NCI-H446 treated with DMSO at 0.1 percent for 48 hours (cell line): ENCODE measurements at places on chromosomes 1 and 21.

GRCh38 chr1:161427733-161428516 lies 60.2 kb upstream of the CFAP126 start:
- no peak for DNase-seq

GRCh38 chr1:75034376-75034775 lies 99.8 kb upstream of the LHX8 start:
- DNase-seq: no peak

GRCh38 chr1:63843884-63844283 lies 70.1 kb downstream of the ROR1 start:
- DNase-seq: no peak

DNA sequence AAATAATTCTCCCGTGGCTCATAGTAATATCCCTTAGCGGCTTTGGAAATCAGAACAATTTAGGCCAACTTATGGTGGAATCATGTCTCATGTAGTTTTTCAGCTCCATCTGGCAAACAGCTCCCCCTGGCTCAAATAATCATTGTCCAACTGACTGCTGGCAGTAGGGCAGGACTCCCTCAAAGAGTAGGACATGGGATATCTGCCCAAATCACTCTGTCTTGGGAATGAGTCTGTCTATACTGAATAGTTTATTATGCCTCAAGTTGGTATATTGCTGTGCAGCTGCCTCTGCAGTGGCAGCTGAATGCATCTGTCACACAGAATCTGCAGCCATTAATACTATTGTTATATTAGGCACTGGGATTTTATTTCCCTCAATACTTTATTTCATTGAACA lies 255.7 kb downstream of the COL11A1 start:
- peak; percentile 79 for DNase-seq

DNA sequence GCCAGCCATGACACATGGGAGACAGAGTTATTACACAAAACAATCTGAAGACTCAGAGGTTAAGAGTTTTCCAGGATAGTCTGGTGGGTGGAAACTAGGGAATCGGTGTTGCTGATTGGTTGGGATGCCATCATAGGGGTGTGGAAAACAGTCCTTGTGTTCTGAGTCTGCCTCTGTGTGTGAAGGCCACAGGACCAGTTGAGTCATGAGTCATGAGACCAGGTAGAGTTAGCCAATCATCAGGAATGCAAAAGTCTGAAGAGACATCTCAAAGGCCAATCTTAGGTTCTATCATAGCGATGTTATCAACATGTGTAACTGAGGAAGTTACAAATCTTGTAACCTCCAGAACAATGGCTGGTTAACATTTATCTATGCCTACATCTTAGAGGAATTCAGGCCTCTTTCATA lies 49.7 kb upstream of the NEK7 start:
- DNase-seq: no peak

GRCh38 chr21:16406355-16406754 lies 676.6 kb downstream of the USP25 start:
- no peak for DNase-seq

GRCh38 chr1:119364640-119365039 lies 3.9 kb upstream of the HAO2 start:
- DNase-seq: no peak

- DNase-seq: no peak
These were observed 95.5 kb downstream of the LYPLAL1 start for GRCh38 chr1:219269171-219269570.

- no peak for DNase-seq
These were observed 6.2 kb downstream of the ZMYM1 start for GRCh38 chr1:35085421-35085820.

DNA sequence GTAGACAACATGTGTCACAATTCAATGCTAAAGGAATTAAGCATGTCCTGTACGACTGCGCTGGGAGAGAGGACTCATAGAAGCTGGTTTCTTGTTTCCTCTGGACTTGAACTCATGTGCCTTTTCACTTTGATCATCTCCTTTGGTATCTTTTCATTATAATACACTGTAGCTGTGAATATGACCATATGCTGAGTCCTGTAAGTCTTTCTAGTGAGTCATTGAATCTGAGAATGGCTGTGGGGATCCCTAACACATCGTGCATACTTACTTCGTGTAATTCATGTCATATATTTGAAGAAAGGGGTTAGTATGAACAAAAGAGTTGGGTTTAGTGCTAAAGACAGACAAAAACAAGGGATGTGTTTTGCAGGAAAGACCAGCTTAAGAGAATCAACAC lies 148.1 kb upstream of the RUNX1 start:
- no peak for DNase-seq

- no peak for DNase-seq
These were observed 216.1 kb downstream of the PBX1 start for GRCh38 chr1:164774819-164775654.

DNA sequence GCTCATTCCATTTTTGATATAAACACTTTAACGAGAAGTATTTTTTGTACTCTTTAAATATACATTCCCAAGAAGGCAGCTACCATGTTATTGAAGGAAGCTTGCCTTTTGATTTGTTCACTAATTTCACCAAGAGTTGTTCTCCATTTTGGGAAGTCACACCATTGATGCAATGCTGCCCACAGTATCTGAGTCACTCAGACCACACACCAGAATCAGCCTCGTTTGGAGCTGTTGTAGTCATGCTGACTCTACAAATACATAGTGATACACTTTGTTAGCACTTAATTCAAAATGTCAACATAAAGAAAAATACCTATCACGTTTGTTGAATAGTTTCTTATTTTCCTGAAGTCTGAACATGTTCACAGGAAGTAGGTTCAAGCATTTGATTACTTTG lies 78.7 kb downstream of the PAPPA2 start:
- DNase-seq: no peak

DNA sequence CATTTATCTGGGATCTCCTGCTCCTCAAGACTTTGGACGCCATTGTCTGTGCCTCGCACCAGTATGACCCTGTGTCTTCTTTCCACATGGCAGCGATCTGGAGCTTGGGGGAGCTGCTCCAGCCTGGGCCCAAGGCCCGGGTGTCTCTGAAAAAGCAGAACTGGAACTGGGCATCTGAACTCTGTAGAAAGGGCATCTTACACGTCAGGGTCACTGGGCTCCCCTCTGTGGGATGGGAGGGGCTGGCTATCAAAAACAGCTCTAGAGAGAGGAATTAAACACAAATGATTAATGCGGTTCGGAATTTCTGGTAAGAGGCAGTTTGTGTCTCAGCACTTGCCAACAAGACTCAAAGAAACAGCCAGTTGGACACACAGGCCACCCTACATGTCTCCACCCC lies 16.1 kb downstream of the FCRL1 start:
- DNase-seq: no peak
